Frontal cortex (tissue), 4 donors: ENCODE measurements at places on chromosomes 4 and X. TPM values are rescaled to one million over a fixed set of nuclear protein-coding genes. Genes with fewer than 3 reads are reported as not detected.

The CT45A1 gene
- total RNA-seq, result not detected

- no peak for DNase-seq
Observed at GRCh38 chr4:56425518-56425917, 9.9 kb downstream of the PPAT start.

The SORCS2 gene
- 4.9 TPM for total RNA-seq

DNA sequence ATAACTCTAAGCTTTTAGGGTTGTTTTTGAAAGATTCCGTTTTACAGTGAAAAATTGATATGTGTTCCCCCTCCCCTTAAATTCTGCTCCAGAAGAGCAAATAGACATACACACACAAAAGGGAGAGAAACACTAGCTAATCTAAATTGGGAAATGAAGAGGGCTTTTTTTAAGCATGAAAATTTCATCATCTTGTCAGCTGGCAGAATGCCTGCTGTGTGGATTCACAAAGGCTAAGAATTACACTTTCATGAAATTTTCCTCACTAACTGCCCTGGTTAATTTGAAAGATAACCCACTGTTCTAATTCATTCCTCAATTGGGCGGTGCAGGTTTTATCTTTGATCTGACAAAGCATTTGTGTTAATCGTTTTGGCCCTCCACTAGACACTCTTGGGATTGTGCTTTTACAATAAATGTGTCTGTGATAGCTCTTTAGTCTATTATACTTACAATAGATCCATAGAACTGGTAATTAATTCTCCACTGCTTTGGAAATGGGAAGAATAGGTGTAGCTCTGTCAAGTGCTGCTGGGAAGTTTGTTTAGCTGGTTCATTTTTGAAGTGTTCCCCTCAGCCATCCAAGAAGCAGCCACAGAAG, 152.9 kb downstream of the POLA1 start:
- no peak for DNase-seq

DNA sequence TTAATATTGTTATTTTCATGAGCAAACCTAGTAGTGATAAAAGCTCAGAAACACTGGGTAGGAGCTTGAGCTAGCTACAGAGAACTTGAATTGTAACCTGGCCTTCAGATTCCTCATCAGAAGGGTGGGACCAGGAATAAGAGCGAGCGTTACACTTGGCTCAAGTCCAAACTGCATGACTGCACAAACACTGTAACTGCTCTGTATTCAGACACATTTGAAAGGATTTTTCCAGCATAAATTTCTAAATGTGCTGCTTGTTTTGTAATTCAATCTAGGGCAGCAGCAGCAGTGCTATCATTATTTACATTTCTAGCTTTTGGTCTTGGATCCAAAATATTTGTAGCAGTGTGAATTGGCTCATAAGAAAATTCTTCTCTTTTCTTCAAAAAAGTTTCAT, 133.0 kb upstream of the TMLHE start:
- DNase-seq, result no peak

DNA sequence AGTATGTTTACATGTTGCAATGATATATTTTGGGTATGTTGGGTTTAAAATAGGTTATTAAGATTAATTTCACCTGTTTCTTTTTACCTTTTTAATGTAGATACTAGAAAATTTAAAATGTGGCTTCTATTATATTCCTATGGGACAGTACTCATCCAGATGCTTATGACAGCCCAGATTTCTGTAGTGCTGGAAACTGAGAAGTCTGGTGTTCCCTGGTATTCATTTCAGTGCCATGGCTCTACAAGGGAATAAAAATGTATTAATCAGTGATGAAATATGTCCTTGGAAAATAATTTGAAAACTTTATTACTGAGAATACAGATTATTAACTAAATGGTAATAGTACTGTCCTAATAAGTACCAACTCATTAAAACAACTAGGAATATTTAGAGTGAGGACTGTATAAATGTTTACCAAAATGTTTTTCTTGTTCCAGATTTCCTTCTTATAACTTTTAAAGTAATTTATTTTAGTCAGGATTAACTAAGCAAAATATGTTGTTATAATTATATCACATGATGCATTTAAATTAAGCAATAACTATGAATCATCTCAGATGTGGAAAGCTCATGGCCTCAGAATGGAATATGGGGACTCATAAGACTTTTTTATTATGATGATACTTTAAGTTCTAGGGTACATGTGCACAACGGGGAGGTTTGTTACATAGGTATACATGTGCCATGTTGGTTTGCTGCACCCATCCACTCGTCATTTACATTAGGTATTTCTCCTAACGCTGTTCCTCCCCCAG, 25.3 kb downstream of the ARHGAP24 start:
- DNase-seq, result no peak

- DNase-seq, result no peak
Observed at GRCh38 chr4:8019396-8020365, 80.0 kb upstream of the AFAP1 start.

GRCh38 chrX:53494436-53494835, 60.3 kb upstream of the HSD17B10 start:
- DNase-seq, result no peak

- no peak for DNase-seq
Observed at GRCh38 chr4:74543231-74543781, 98.4 kb downstream of the AREG start.

The CHIC1 gene
- total RNA-seq, result 17.5 TPM

GRCh38 chr4:73528171-73528570, 46.6 kb downstream of the AFM start:
- DNase-seq, result no peak

- no peak for DNase-seq
Observed at GRCh38 chrX:20197641-20198210, 56.1 kb upstream of the EIF1AX start.

DNA sequence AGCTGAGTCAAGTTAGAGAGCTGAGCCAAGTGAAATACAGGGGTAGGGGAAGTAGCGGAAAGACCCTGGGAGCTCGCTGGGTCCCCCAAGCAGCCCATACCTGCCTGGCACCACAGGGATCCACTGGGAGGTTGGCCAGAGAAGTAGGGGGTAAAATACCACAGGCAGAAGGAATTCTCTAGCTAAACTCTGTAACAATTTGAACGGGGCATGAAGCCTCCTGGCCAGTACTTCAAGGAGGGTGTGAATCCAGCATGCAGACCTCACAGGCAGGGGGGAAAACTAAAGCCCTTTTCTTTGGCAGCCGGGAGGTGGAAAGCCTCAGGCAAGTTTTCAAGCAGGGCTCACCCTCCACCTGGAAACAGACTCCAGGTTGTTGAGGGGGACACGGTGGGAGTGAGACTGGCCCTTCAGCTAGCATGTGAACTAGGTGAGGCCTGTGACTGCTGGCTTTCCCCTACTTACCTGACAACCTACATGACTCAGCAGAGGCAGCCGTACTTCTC, 3.7 kb upstream of the UGT2A1 start:
- no peak for DNase-seq
